CD4-positive, alpha-beta T cell treated with Interleukin-12 subunit alpha and Interleukin-12 subunit beta, for 1 hour (primary cell): ENCODE measurements at places on chromosomes 12 and 14.

DNA sequence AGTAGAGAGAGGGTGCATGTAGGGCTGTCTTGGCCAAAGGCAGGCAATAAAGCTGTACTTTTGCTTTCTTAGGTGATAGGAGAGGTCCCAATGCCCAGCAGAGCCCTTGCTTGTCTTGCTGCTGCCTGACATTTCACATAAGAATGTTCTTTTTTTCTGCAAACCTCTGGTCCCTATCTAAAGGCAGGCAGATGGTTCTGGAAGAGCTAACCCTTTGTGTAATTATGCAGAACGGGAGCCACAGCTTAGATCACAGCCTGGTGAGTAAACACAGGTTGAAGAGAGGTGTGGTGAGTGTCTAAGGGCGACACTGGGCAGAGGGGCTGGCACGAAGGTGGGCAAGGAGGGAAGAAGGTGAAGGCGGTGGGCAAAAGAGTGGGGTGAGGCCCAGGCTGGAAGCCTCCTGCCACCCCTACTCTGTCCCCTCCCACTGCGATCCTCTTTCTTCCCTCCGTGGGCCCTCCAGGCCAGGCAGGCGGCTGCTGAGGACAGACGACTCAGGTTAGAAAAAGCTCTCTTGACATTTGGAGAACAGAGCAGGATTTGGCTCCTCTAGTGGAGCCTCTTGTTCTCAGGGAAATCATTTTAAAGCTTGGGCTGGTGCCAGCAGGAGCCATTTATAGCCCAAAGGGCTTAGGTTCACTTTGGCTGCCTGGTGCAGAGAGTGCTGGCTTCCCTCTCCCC is 42.8 kb downstream of the PRMT8 start:
- DNase-seq: no peak

GRCh38 chr12:30026621-30027234 is 243.0 kb upstream of the TMTC1 start:
- DNase-seq: no peak

DNA sequence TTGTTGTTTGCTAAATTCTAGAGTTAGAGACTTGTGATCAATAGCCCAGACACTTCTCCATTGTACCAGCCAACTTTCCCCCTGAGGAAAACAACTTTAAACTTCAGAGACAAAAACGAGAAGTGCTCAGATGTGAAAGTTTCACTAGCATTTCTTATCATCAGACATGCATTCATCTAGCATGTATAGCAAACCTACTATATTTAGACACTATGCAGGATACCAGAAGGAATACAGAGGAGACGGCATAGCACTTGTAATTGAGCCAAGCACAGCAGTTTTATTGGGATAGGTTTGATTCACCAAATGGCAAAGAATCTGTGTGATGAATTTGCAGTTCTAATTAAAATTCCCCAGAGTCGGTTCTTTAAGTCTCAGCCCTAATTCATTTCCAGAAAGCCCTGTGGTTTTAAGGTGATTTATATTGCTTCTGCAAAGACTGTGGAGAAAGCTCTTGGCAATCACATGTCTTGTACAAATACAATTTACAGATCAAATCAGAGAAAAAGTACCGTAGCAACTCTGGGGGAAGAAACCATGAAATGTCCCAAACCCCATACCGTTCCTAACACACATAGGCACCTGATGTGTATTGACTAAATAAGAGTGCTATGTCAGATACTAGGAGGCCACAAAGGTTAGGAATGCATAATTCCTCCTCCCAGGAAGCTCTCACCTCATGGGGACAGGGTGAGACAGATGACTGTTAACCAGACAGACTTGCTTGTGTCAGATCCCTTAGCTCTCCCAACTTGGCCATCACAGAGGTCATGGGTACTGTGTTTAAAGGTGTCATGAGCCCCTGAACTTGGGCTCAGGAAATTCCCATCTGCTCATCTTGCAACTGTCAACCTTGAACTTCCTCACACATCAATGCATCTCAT is 69.6 kb upstream of the KRAS start:
- no peak for DNase-seq

DNA sequence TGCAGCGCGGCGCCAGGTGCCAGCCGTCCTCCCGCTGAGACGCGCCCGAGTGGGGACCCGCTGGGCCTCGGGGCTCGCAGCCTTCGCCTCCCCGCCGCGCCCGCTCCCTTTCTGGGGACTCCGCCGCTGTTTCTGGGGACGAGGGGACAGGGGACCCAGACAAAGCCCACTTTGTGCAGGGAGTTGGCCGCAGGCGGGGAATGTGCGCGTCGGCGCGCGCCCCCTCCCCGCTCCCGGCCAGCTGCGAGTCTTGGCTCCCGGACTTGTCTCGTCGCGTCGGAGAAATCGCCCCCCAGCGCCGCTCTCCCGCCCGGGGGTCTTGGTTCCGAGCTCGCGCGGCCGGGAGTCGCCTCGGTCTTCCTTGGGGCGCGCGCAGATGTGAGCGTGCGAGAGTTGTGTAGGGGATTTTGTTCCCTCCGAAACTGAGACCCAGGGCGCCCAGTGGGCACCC is 717 bp downstream of the VASH1 start:
- no peak for DNase-seq

DNA sequence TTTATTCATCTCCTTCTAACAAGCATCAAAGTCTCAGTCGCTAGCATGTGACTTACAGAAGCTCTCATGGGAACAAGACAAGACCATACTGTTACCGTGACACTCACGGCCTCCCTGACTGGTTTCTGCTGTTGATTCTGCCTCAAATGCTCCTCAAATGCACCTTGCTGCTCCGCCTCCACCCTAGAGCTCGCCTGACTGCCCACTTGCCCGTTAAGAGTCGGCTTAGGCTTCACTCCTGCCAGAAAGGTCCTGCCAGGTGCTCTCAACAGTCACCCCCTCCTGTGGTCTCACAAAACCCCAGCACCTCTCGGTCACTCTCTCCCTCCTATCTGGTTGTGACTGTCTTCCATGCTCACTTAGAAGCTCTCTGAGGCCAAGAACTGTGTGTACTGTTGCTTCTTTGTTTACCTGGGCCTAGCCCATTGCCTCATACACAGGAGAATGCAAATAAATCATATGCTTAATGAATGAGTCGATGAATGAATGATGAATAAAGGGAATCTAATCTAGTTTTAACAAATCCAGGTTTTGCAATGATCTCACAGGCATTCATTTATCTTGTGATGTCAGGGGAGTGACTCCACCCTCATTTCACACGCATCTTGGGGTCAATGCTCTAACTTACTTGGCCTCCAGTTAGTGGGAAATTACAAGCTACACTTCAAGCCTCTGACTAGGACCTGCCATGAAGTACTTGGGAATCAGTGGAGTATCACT is 41.3 kb downstream of the SSH1 start:
- no peak for DNase-seq

DNA sequence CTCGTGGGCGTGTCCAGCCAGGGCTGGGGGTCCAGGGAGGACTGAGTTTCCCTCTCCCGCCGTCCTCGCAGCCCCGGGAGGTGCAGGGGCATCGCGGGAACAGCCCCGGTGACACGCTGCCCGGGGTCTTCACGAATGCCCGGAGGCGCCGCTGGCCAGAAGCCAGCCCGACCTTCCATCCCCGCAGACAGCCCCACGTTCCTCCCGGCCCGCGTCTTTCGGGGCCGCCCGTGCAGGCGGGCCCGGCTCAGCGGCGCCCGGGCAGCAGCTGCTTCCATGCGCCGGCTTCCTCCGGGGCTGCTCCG is 827 bp upstream of the TEDC1 start:
- DNase-seq: no peak

GRCh38 chr12:127223731-127224130 is 1043.2 kb upstream of the TMEM132C start:
- DNase-seq: no peak

- peak; percentile 88 for DNase-seq
These were observed at the start of gene PNMA1 for GRCh38 chr14:73713803-73714655. TSS of gene PNMA1 (minus strand) at chr14:73714384. CDS start at chr14:73713639, 745 bp downstream.
